ENCODE measurements at places on chromosomes 13 and 19.

DNA sequence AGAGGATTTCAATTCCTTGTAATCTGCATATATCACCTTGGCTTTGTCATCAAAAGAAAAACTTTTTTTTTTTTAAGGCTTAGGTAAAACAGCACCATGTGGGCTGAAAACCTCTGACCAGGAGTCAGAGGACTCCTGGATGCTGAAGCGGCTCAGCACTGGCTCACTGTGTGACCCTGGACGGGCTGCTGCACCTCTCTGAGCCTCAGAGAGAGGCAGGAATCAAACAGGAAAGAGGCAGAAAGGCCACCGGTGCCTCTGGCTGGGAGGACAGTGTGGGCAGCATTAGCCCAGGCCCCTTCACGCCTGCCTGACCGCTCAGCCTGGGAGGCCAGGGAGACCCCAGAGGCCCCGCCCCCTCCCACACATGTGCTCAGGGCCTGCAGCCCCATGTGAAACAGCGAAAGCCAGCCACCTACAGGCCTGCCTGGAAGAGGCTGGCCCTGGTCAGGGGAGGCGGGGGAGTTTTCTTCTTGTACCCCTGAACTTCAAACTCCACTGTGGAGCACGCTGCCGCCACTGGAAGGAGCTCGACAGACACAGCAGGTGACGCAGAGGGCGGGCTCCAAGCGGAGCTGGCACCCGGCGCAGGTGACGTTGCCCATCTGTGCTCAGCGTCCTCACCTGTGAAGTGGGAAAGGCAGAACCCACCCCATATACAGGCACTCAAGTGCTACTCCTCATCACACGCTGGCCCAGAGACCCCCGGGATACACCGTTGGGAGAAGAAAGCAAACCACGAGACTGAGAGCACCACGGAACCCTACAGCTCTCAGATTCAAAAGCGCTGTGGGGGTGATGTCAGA, 39.7 kb downstream of the MLLT1 start:
- no peak for DNase-seq

DNA sequence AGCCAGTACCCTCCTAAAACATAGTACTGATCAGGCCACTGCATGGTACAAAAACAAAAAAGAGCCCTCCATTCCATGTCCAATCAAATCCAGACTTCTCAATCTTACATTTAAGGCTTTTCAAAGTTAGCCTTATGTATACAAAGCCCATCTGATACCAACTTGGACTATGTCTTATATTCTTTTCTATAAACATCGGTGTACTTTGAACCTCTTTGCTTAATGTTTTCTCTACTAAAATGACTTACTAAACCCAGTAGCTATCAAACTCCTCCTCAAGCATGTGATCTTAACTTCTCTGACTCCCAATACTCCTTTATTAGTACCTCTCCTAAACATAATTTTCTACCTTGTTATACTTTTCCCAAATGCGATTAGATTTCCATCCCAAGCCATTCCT, 14.8 kb downstream of the TSC22D1 start:
- no peak for DNase-seq

- DNase-seq: no peak
Observed at GRCh38 chr13:110580800-110581199, 19.3 kb upstream of the RAB20 start.

DNA sequence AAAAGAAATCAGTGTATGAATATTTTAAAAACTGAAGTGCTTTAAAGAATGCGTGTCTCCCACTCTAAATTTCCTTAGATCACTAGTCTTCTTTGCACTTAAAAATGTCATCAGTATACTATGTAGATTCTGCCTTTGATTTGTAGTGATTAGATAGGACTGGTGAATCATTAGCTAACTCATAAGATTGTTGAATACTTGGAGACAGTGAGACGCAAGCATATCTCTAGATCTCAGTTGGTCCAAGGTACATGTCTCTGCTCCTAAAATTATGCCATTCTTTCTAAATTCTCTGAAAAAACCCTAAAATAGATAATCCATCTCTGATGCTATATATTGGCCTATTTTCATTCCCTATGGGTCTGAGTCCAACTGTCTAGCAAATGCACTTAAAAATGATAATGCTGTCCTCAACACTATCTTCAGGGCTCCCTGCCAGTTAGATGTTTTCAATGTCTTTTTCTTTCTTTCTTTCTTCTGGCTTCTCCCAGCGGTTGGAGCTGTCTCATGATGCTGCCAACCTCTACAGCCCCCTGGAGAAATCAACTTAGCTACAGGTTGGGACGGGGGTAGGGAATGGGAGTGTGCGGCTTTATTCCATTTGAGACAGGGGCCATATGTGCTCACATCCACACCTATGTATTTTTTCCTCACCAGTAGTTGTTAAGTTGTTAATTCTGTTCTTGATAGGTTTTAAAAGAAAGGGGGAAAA, 301.0 kb downstream of the NDFIP2 start:
- DNase-seq: no peak

- DNase-seq: no peak
Observed at GRCh38 chr13:70541451-70541850, 433.2 kb upstream of the KLHL1 start.

- no peak for DNase-seq
Observed at GRCh38 chr19:27822336-27822735, 1390.6 kb downstream of the UQCRFS1 start.

GRCh38 chr13:75785130-75785529, 149.0 kb downstream of the LMO7 start:
- no peak for DNase-seq

- no peak for DNase-seq
Observed at GRCh38 chr19:6214881-6215541, 64.8 kb downstream of the MLLT1 start.

DNA sequence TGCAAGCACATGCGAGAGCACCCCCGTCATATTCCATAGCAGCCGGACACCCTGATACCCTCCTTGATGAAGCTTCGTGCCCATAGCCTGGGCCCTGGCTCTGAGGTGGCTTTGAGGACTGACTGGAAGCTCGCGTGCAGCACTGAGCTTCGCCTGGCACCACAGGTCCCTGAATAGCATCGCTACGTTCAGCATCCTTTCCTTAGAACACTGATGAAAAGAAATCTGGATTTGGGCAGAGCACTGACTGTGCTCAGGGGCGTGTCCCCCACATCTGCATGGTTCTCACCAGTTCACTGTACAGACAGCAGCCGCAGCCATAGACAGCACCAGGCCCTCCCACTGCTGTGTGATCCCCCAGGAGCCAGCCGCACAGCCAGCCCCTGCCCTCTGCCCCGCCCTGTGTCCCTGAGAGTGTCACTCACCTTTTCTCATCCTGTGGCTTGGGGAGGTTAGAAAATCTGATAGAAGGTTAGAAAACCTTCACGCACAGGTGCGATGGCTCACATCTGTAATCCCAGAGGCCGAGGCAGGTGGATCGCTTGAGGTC, 49.3 kb upstream of the SPACA7 start:
- no peak for DNase-seq

DNA sequence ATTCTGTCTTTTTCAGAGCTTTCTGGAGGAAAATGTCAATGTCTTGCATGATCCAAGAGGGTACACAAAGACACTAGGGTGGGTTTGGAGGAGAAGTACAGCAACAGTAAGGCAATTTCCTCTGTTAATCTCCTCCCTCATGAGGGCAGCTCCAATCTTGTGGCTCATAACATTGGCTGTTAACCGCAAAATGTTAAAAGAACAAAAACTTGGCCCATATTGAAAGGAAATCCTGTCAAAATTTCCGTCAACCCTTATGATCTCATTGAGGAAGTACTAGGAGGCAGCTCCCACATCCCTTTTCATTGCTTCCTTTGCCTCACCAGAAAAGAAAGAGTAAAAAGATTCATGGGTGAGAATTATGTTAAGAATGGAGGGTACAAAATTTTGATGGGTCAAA, 11.6 kb downstream of the OXGR1 start:
- no peak for DNase-seq

- no peak for DNase-seq
Observed at GRCh38 chr19:50552540-50552939, 15.7 kb downstream of the LRRC4B start.

- DNase-seq: no peak
Observed at GRCh38 chr19:58361900-58362271, 665 bp downstream of the ZNF497 start.

DNA sequence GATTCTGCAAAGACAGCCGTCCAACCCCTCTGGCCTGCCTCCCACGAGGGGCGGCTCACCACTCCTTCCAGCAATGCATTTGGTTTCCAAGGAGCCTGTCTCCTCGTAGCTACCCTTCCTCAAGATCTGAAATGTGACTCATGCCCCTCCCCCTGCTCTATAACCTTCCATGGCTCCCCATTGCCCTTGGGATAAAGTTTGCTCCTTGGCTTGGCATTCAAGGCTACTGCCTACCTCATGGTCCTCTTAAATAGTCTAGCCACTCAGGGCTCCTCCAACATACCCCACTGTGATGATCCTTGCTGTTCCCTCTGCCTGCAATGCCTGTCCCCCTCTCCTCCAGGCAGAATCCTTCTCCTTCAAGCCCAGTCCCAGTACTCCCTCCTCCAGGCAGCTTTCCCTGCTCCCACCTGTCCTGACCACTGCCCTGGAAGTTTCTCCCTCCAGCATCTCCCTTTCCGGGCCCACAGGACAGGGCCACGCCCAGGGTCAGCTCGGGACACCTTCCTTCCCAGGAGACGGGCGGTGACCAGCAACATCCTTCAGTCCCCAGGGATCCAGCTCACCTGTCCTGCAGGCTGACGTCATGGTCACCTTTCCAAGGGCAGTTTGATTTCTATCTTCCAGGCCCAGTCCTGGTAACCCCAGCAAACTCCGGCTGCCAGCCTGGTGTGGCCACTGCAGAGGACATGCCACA, 19.2 kb upstream of the SEMA6B start:
- DNase-seq: no peak

DNA sequence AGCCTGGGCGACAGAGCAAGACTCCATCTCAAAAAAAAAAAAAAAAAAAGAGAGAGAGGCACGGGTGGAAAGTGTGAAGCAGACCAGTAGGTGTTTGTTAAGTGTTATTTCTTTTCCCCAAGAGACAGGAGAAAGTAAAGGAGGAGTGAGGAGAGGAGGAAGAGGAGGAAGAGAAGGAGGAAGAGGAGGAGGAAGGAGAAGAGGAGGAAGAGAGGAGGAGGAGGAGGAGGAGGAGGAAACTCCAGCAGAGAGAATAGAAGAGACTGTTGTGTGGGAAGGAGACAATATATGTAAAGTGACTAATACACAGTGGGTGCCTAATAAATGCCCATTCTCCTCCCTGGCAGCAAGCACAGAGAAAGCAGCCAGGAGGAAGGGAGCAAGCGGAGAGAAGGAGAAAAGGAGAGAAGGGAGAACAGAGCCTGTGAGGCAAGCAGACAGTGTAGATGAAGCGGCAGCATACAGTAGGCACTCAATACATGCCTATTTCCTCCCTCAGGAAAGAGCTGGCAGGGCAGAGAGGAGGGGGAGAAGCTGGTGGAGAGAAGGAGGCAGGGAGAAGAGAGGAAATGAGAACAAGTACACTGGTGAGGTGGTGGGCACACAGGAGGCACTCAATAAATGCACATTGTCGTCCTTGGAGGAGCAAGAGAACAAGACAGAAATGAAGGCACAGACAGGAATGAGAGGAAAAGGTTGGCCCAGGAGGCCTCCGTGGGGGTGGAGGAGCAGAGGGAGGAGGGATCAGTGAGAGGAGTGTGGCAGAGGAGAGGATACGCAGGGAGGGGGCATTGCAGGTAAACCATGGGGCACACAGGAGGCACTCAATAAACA, 16.6 kb downstream of the JOSD2 start:
- DNase-seq: no peak

- no peak for DNase-seq
Observed at GRCh38 chr13:101331731-101332130, 84.6 kb downstream of the NALCN start.

GRCh38 chr19:39252458-39252857, 3.8 kb upstream of the IFNL4 start:
- no peak for DNase-seq

GRCh38 chr19:7397687-7398086, 49.0 kb downstream of the ARHGEF18 start:
- peak; percentile 56 for DNase-seq

DNA sequence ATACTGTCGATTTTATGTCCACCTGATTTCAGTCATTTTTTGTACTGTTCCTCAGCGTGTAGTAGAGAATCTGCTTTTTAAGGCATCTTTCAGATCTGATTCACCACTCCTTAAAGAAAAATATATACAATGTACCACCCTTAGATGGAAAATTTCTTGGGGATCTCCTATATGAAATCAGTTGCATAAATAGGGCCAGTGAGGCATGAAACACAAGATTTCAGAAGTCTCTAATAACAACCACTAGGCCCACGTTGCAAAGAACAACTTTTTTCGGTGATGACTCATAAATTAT, 1.4 kb downstream of the USP12 start:
- DNase-seq: no peak

DNA sequence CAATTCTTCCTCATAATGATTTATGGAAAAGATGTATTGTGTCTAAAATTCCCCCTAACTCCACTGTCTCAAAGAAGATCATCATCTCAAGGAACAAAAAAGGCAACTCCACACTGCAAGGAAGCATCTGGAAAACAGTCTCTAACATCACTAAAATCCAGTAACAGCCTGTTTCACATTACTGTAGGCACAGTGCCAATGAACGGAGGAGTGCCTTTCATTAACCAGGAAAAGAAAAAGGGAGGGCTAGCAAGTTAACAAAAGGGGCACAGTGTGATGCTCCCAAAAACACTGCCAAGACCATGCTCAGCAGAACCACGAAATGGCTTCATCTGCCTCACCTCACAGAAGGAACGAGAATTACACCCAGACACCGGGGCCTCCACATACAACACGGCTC, 8.5 kb downstream of the TMTC4 start:
- DNase-seq: no peak

GRCh38 chr19:16599655-16600346, 27.6 kb upstream of the SLC35E1 start:
- no peak for DNase-seq

DNA sequence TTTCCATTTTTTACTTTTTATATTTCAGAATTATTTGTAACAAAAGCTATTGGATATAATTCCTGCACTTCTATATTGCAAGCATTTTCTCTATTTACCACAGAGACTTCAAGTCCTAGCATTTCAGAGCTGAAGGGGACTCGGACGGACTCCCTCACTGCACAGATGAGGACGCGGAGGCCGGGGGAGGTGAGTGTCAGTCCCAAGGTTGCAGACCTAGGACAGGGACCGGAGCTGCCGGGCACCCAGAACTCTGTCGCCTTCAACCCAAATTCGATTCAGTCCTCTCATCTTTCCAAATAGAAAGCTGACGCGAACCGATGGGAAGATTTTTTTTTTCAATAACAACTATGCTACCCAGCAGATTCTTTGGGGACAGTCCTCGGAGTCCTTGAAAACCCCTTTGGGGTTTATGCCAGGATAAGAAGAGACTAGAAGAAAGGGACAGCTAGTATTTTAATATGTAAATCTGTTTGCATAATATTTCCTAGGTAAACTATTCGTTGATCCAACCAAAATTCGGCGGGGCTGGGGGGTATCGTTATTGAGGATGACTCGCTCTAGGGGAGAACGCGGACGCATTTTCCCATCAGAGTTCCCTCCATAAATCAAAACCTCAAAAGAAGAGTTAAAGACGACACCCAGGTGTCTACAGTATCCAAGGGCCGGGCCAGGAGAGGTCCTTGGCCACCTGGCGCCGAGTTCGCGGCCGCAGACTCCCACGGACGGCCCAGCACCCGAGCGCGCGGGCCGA, 803 bp downstream of the FLT3 start:
- no peak for DNase-seq

Measured in AG09309 (cell line).